ENCODE measurements at places on chromosomes 1 and 21.

DNA sequence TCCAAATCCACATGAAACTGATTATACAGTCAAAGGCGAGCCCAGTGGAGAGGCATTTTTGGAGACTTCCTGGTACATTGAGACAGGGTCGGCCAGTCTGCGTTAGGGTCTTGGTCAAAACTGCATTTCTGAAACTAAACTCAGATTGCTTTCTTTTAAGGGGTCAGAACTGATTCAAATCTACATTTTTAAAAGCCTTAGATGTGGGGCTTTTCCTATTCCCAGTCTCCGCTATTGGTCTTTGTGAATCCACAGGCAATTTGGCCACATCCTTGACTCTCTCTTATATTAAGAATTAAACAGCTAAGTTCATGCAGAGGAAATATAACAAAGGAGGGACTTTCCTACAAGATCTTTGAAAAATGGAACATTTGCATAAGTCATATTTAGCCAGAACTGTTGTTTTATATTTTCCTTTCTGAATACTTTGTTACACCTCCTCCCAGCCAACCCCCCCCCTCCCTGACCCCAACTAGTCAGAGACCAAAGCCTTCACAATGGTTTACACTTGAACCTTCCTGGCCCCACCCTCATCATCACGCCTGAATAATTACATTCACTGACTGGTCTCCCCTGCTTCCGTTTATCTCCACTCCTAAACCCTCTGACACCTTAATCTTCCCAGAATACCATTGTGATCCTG is 30.9 kb downstream of the SELL start:
- DNase-seq, result no peak

- no peak for DNase-seq
Measured at GRCh38 chr1:173852105-173852504, 15.7 kb downstream of the GAS5 start.

- DNase-seq, result no peak
Measured at GRCh38 chr1:45059829-45060228, 47.8 kb downstream of the UROD start.

DNA sequence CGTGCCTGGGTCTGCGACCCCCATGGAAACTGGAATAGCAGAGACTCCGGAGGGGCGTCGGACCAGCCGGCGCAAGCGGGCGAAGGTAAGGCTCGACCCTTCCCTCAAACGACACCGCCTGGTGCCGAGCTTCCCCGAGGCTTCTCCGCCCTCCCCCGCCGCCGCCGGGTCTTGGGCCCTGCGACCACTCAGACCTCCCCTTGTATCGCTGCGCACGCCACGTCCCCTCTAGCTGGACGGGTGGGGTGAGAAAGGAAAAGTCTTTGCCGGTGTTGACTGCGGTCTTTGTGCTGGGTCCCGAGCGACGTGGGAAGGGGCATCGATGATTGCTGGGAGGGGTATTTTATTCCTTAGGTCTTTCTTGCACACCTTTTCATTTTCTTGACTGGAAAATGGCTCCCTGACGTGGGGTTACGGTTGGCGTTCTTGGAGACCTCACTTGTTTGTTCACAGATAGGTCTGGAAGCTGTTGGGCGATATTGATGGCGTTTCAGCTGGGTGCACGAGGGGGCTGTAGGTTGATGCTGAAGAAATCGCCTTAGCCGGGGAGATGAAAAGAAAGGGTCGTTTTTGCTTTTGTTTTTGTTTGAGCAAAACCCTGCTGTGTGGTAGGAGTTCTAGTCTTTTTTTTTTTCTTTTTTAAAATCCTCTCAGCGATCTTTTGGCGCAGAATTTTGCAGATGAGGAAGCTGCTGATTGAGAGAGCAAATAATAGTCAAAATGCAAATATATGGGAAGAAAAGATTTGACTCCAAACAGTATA is 776 bp downstream of the KDM1A start:
- DNase-seq, result peak; percentile 31

DNA sequence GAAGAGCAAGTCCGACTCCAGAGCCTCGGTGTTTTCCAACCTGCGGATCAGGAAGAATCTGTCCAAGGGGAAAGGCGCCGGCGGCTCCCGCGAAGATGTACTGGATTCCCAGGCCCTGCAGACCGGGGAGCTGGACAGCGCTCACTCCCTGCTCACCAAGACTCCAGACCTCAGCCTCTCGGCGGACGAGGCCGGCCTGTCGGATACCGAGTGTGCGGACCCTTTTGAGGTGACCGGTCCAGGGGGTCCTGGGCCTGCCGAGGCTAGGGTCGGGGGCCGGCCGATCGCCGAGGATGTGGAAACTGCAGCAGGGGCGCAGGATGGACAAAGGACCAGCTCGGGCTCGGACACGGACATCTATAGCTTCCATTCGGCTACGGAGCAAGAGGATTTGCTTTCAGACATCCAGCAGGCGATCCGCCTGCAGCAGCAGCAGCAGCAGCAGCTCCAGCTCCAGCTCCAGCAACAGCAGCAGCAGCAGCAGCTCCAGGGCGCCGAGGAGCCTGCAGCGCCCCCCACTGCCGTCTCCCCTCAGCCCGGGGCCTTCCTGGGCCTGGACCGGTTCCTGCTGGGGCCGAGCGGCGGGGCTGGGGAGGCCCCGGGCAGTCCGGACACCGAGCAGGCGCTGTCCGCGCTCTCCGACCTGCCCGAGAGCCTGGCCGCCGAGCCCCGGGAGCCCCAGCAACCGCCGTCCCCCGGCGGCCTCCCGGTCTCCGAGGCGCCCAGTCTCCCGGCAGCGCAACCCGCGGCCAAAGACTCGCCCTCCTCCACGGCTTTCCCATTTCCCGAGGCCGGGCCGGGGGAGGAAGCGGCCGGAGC is 827 bp downstream of the FMN2 start:
- DNase-seq, result peak; percentile 73
